ENCODE measurements at places on chromosomes 11 and 22.

DNA sequence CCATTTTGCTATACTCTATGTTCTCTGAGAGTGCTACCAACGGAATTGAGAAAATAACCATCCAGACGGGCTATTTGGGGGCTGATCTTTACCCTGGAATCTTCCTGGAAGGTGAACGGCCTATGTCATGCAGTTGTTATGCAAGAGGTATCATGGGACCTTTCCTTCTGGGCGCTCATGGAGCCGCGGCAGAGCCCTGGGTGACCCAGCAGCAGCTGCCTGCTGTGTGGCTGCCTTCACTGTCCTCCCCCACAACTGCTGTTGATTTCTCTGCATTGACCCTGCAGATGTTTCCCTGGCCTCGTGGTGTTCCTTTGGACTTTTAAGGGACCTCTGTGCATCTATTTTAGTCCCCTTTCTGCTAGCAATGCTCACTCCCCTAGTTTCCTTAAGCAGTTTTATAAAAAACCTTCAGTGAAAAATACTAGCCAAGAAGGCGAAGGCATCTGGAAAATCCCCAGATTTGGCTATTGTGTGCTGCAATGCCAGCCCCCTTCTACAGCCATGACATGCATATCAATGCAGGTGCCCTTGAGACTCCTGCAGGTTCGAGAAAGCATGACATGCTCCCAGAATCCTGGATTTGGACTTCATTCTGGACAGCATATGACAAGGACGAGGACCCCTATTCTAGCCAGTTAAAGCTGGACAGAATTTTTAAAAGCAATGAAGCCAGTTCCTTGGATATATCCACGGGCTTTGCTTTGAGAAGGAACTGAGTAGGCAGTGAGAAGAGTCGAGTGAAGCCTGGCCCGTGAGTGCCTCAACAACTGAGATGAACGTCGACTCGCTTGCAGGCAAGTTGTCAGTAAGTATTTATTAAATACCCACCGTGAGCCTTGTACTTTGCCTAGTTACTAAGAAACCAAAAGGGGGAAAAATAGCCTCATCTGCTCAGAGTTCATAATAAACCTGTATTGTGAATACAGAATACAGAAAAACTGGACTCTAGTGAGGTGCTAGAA lies at the start of gene SLC25A18:
TSS of gene SLC25A18 (plus strand) at position 593 of the 965 bp plus-strand sequence. CDS start 16,447 bp downstream, outside the sequence.
- no peak for DNase-seq

DNA sequence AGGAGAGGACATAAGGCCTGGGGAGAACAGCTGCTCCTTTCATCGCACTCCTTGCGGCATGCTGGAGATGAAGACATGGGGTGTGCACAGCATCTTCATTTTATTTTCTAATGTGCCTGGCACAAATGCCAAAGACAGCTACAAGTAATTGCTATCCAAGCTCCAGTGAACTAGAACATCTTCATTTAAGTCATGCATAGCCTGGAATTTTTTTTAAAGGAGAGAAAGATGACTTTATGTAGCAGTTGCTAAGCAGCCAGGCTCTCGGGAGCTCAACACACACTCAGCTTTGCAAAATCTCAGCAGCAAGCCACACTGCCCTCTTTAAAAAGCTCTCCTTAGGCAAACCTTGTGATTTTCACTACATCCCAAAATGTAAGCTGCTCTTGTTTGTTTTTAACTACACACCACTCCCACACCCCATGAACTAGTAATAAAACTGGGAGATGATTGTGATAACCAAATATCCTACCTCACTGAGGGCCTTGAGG lies 164.5 kb upstream of the POU2AF2 start:
- peak; percentile 23 for DNase-seq

DNA sequence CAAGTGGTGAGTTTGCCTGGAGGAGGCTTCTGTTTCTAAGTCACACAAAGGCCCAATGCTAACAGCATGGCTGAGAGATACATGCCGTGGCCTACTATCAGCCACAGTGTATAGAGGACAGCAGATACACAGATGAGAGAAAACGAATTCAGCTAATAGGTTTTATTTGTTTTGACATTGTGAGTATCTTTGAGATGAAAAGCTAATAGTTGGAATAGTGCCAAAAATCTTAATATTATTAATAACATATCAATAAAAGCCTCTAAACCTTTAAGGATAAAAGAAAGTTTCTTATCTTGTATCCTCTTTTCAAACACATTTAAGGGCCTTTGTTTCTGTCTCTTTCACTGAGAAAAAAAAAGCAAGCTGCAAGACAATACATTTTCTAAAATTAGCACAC lies 30.5 kb upstream of the OLFML1 start:
- no peak for DNase-seq

- DNase-seq = no peak
These were observed 8.5 kb downstream of the BATF2 start for GRCh38 chr11:64987998-64988854.

- no peak for DNase-seq
These were observed 12.8 kb downstream of the FBXO3 start for GRCh38 chr11:33761471-33761870.

DNA sequence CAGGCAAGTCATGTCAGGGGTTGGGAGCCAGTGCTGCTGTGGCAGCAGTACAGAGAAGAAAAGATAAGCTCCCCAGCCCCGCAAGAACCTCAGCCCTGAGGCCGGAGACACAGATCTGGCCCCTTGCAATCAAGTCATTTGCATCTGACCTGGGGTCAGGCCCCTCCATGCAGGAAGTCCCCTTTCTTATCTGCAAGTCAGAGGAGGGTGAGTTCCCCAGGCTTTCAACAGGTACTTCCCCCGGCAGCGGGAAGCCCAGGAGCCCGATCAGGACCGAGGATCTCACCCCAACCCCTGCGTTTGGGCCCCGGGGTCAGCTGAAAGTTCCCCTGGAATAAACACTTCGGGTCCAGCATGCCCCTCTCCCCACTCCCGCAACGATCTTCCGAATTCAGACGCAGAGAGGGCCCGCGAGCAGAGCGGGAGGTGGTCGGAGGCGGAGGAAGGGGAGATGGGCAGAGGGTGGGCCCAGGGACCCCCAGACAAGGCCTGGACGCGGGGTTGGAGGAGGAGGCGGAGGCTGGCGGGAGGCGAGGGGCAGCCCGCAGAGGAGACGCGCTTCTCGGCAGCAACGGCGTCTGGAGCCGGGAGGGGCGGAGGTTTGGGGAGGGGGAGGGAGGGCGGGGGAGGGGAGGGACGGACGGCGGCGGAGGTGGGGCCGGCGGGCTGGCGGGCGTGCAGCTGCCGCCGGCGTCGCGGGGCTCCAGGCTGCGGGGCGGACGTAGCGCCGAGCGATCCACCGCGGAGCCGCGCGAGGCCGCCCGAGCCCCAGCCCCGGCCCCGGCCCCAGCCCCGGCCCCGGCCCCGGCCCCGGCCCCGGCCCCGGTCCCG lies at the start of gene TSPAN18:
TSS of gene TSPAN18 (plus strand) at position 680 of the 831 bp plus-strand sequence. CDS start 179,455 bp downstream, outside the sequence.
- no peak for DNase-seq

DNA sequence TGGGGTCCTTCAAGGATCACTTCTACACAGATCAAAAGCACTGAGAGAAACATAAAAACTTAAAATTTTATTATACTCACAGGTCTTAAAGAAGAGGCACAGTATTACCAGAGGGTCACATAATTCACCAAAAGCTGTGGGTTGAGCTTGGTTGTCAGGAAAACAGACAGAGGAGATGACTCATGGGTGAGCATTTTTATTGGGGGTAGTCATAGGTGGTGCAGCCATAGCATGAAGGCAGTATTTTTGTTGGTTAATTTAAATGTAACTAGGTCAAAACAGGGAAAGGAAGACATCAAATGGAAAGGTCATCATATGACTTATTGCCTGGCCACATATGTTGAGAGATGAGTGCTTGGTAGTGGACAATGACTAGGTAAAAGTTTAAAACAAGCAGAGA lies 24.2 kb downstream of the OR5B17 start:
- DNase-seq = peak; percentile 95

GRCh38 chr11:119624102-119624615 lies 104.8 kb downstream of the NECTIN1 start:
- no peak for DNase-seq

DNA sequence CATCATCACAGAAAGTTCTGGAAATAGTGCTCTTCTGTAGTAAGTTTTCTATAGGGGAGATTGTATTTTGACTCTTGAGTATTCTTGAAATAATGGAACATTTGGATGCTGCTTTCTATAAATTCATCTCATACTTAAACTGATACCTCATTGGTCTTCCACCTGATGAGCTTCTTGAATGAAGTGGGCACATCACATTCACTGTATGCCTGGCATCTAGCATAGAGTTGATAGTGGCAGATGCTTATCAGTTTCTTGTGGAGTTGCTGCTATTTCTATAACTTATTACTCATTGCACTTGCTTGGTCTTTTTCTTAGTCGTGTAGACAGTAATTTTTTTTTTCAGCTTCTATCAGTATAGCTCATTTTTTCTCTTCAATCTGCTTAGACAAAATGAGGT lies 5.4 kb downstream of the ATXN10 start:
- DNase-seq = no peak

DNA sequence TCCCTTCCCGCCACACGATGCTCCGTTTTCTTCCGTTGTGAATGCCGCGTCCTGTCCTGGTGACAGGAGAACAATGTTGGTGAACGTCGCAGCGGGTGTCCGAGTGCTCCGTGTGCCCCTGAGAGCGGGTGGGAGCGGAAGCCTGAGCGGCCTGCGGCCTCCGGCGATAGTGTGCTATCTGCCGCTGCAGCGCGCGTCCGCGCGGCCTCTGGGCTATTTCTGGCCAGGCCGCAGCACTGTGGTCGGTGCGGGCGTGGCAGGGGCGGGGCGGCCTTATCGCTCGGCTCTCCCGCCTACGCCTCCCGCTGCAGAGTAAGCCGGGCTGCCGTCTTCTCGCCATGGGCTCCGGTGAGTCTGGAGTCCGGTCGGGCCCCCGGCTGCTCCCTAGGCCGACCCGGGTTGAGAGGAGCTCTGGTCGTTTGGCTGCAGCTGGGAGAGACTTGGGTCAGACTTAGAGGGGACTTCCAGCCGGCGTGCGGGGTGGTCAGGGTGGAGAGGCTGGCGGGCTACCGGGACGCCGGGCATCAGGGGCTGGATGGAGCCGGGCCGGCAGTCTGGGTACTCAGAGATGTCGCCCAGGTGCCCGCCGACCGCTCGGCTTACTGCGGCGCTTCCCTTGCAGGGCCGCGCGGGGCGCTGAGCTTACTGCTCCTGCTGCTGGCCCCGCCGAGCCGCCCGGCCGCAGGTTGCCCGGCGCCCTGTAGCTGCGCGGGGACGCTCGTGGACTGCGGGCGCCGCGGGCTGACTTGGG lies at the start of gene GP1BB:
TSS of gene GP1BB (plus strand) at position 308 of the 751 bp plus-strand sequence. CDS start at position 339, 31 bp downstream.
- no peak for DNase-seq

GRCh38 chr11:102914238-102915043 lies 39.7 kb upstream of the MMP12 start:
- DNase-seq = peak; percentile 62

DNA sequence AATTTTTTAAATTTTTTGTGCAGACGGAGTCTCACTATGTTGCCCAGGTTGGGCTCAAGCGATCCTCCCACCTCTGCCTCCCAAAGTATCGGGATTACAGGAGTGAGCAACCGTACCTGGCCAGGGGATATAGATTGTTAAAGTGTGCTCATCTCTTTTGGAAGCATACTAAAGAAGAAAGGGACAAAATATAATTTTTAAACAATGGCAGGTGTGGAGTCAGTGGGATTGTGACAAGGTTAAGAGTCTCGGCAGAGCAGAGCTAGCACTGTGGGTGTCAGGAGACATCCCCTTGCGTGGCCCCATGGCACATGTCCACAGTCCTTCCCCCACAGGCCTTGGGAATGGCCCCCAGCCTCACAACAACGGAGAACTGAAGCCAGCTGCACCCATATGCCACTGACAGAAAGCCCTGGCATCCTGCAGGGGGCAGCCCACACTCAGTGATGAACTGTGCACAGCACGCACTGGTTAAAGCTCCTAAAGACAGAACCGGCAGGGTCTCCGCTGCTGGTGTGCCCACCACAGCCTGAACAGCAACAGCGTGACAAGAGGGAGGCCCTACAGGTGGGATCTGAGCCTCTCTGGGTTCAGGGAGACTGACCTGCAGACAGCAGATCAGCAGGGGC lies 29.9 kb downstream of the SERPIND1 start:
- peak; percentile 53 for DNase-seq

DNA sequence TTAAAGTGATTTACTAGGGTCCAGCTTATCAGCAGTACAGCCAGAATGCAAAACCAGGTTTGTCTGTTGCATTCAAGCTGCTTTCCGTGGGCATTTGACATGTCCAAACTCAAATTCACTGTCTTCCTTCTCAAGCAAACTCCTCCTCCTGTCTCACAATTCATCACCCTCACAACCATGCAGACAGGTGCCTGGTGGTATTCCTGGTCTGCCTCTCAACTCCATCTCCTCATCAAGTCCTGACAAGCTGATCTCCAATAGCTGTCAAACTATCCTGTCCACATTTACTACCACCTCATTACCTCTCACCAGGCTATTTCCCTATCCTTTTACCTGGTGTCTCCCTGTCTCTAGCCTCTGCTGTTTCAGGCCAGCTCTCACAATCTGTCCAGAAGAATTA lies 49.1 kb upstream of the LYVE1 start:
- DNase-seq = no peak

DNA sequence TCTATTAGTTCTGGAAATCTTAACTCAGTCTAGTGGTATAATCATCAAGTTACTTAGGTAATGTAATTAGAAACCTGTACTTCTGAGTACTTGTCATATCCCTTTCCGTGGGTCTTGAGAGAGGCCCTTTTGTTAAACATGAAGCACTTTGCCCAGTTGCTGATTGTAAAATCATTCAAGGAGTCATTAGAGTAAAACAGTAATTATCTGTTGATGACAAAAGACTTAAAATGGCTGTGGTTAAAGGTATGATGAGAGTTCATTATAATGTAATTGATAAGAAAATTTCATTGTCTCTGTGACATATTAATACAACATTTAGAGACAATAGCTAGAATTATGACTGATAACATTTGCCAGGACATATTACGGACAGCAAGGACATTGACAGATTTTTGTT lies 34.3 kb downstream of the PRR5L start:
- no peak for DNase-seq

DNA sequence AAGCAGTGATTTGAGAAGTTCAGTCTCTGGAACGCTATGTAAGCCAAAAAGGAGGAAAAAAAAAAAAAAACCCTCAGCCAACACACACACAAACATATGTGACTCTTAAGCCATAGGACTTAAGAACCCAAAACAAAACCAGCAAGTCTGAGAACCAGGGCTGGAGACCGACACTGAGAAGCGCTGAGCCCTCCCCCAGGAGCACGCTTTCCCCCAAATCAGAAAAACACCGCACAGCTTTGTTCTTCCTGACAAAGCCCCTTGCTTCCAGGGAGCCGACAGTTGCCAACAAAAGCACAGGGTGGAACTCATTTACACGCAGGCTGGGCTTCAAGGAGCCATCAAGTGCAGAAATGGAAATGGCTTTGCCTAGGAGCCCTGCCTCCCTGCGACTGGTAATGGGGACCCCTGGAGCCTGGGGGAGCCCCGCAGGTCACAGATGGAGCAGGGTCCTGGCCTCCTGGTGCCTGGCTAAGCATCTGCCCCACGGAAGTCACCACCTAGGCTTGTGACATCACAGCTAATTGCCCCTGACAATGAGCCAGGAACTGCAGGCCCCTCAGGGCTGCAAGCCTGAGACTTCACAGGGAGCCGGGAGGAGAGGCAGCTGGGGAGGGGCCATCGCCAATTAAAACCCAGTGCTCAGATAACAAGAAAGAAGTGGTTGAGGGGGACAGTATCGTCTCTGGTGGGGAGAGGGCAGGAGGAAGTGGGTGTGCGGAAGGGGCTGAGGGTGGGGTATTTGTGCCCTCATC lies 66.9 kb downstream of the NFAM1 start:
- peak; percentile 9 for DNase-seq

GRCh38 chr11:73260127-73260457 lies 12.0 kb upstream of the P2RY6 start:
- no peak for DNase-seq

GRCh38 chr11:78952890-78953289 lies 378.2 kb upstream of the NARS2 start:
- DNase-seq = no peak

Measured in EH (cell line).